ENCODE measurements at places on chromosomes 4 and X.

GRCh38 chrX:130626521-130626920 lies 224.7 kb downstream of the RBMX2 start:
- peak; percentile 89 for DNase-seq

GRCh38 chr4:47106561-47106960 lies 75.2 kb downstream of the GABRB1 start:
- DNase-seq, result no peak

DNA sequence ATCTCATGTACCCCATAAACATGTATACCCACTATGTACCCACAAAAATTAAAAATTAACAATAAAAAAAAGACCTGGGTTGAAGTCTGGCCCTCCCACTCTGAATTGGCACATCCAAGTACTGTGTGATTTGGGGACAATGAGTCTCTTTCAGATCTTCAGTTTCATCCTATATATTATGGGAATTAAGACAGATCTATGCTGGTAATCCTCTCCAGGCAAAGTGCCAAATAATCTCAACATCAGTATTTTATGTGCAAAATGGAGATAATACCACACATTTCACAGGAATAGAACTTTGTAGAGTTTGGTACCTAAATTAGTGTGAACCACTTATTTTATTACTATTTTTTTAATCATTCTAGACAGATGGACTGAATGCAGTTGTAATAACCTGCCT lies 11.0 kb upstream of the SCD5 start:
- DNase-seq, result no peak

GRCh38 chr4:118834070-118834469 lies 1.9 kb downstream of the SEC24D start:
- DNase-seq, result no peak

- DNase-seq, result peak; percentile 48
These were observed 4.6 kb downstream of the MMAA start for GRCh38 chr4:145623831-145624230.

- DNase-seq, result no peak
These were observed 33.1 kb downstream of the LEF1 start for GRCh38 chr4:108135549-108136209.

DNA sequence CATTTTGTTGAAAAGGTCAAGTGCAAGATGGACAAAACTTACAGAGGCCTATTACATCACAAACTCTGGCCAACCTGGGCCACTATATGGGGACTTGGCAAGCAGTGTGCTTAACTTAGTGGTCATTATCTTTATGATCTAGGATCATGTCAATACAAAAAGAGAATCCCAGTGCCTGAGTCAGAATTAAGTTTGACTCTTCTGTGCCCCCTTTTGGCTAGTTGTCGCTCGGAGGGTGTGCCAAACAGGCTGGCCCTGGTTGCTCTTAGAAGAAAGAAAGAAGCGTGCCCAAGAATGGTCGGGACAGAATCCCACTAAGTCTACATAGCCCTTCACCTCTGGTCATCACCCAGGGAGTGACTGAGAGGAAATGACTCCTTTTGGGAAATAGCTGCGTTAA lies 100.1 kb downstream of the EIF4E start:
- DNase-seq, result peak; percentile 3

GRCh38 chr4:134540588-134540987 lies 339.0 kb upstream of the PABPC4L start:
- DNase-seq, result no peak

DNA sequence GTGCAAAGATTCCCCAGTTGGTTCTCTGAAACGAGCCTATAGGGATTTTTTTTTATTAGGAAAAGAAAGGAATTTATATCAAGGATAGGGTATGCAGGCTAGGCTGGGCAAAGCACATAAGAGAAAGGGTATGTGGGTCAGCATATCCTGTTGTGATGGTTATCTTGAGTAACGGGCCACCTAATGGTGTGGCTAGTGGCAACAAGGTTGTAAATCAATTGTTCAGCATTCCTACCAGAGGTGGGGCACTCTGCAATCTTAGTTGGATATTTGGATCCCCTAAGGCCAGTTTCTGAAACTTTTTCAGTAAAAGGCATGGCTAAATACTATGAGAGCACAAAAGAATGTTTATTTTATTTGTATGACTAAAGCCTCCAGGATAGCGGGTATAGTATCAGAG lies 42.7 kb downstream of the DCAF12L1 start:
- no peak for DNase-seq

DNA sequence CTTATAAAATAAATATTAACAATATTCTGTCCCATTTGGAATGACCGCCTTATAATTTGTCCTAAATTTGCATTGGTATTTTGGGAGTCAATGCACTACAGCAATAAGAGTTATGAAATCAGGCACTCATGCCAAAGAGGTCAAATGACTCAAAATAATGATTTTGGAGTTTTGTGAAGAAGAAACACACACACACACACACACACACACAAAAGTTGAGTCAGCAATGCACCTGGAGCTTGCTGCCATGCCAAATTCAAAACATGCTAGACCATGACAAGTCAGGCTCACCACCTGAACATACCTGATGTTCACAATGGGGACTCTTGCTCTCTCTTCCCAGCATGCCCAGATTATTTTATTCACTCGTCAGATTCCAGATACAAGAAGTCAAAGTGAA lies 56.7 kb downstream of the PROM1 start:
- DNase-seq, result peak; percentile 30

- no peak for DNase-seq
These were observed 68.5 kb downstream of the SH3RF1 start for GRCh38 chr4:169202145-169202699.

GRCh38 chr4:81564025-81564424 lies 92.3 kb upstream of the RASGEF1B start:
- DNase-seq, result no peak

DNA sequence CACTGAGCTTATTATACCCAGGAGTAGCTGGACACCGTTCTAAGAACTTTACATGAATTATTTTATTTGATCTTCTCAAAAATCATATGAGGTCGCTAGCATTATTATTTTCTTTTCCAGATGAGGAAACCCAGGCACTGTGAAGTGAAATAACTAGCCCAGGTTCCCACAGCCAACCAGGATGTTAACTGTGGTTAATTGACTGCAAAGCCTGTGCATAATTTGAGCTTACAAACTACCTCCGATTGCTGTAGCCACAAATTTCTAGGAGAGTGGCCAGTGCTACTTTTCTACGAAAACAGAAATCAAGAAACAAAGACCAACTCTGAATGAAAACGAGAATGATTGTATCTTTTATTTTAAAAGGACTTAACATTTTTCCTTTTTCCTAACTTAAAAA lies 27.2 kb downstream of the SPRY1 start:
- no peak for DNase-seq

GRCh38 chrX:147376601-147377422 lies 534.9 kb upstream of the FMR1 start:
- DNase-seq, result no peak

DNA sequence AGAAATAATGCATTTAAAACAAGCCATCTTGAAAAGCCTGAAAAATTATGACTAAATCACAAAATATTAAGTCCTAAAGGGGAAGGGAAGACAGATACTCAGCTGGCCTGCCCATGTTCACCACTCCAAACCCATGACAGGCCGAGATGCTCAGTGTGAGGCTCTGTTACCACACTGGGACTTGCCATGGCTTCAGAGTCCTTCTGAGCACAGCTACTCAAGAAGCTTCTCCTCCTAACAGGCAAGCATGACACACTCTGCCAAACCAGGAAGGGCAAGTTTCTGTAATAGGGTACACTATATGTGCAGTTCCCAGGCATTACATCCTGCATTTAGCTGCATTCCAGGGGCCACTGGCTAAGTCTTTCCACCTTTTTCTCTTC lies 34.0 kb upstream of the CYBB start:
- no peak for DNase-seq

DNA sequence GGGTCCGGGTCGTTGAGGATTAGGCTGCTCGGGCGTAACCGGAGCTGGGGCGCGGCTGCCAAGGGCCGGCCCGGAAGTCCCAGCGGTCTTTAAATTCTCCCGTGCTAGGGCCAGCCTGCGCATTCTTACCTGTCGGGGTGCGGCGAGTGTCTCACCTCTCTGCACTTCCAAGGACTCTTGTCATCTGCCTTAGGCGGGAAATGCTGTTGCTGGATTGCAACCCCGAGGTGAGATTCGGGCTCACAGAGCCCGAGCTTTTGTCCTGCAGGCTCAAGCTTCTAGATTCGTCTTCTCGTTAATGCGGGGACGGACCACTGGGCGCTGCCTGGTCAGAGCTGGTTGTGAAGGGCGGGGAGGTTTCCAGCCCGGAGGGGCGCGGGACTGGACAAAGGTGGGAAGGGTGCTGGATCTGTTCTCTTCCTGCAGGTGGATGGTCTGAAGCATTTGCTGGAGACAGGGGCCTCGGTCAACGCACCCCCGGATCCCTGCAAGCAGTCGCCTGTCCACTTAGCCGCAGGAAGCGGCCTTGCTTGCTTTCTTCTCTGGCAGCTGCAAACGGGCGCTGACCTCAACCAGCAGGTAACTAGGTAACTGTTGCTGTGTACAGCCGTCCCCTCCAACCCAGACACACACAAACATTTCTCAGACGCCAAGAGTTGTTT lies at the start of gene ANKRD37:
TSS of gene ANKRD37 (plus strand) at position 118 of the 662 bp plus-strand sequence. CDS start at position 201, 83 bp downstream.
- DNase-seq, result peak; percentile 38

DNA sequence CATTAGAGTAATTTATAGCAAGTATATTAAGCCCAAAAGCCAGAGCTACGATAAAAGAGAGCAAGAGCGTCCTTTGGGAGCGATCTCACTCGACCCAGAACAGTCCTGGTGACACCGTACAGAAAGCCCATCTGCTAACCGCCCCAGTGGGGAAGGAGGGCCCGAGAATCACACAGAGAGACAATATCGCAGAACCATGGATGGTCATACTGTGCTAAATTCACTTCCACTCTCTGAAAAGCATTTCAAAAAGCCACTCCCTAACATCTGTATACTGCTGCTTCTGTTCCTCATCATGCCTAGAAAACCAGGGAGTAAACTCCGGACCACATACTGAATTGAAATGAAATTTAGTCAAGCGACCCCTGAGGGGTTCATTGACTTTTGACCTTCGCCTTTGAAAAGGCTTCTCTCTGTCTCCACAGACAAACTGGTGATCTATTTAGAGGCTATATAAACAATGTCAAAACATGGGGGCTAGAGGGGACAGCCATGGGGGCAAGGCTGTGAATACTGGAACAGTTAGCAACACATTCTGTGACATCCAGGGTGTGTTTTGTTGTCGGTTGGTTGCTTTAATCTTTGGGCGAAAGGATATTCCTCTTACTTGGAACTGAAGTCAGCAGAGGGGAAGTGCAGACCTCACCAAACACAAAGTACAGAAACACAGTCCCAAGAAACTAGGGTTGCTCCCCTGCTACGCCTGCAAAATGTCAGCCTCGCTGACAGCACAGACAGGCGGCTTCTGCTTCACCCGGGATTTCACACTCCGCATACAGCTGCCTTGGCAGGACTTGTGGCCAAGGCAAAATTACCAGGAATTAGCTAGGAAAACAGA lies 129.0 kb upstream of the RASGEF1B start:
- no peak for DNase-seq

GRCh38 chr4:93654211-93654610 lies 174.3 kb upstream of the ATOH1 start:
- no peak for DNase-seq

GRCh38 chrX:45824471-45824870 lies 623.8 kb upstream of the DIPK2B start:
- peak; percentile 86 for DNase-seq

GRCh38 chr4:115834441-115834840 lies 721.0 kb upstream of the NDST4 start:
- DNase-seq, result no peak

- no peak for DNase-seq
These were observed 73.1 kb downstream of the GRIA2 start for GRCh38 chr4:157293673-157294072.

GRCh38 chrX:109992203-109992602 lies 10.7 kb upstream of the TMEM164 start:
- no peak for DNase-seq

- no peak for DNase-seq
These were observed 23.0 kb downstream of the GALNT7 start for GRCh38 chr4:173191623-173192041.

DNA sequence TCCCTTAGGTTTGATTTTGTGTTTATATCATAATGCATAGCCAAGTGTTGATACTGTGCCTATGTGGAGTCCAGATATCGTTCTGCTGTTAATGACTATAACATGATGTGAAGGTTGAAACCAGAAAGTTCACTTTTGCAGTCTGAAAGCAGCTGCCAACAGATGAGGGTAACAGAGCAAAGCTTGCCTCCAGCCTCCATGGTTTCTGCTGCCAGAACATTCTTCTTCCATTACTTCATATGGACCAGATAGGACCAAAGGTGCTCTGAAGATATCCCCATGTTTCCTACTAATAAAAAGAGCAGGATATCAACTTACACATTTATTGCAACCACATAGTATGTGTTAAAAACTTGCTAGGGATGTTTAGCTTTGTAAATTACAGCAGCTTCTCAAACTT lies 394.1 kb downstream of the SPRY1 start:
- no peak for DNase-seq

DNA sequence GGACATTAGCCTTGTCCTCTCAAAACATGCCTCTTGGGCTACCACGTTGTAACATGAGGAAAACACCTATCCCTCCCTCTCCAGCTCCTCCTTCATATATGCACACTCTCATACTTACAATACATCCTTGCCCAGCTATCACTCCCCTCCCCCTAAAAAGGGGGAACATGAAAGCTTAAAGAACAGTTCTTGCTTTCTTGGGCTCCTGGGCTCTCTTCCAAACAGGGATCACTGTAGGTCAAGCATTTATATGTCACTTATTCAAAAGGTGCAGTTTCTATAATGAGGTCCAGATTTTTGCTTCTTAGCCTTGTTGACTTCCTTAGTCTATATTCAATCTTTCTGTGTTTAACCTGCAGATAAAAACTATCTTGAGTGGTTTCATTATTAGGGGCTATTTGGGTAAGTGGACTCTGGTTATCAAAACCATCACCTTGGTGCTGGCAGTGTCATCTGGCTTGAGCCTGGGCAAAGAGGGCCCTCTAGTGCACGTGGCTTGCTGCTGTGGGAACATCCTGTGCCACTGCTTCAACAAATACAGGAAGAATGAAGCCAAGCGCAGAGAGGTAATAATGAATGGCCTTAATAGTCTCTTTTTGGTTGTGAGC lies 119.4 kb downstream of the AKAP4 start:
- DNase-seq, result peak; percentile 26

DNA sequence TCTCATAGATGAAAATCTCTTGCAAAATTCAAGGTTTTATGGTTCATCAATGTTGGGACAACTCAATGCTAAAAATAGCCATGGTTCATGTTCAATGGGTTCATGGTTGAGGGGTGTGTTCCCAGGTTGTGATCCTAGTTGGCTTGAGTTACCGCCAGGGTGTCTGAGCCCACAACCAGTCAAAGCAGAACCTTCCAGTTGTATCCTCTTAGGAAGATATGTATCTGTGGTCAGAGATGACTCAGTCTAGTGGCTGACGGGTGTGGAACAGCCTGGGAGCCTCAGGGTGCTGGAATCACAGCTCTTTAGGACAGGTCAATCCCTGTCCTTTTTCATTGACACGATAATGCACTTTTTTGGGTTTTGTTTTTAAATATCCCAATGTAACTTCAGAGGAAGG lies 192.3 kb upstream of the NR3C2 start:
- DNase-seq, result no peak

DNA sequence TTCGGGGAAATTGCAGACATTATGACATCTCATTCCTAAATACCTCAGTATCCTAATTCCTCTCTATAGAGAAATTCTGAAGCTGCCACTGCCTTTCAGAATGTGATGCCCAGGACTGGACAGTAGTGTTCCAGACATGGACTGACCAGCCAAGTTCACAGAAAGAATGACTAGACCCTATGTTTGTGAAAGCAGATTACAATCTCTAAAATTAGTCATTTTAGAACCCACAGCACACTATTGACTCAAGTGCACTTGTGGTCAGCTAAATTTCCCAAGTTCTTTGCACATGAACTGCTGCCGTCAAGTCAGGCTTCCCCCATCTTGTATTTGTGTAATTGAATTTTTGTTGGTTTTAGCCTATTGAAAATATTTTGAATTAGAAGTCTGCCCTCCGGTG lies 81.0 kb upstream of the ESX1 start:
- DNase-seq, result peak; percentile 92

All from AG10803 (cell line).